Motor neuron (in vitro differentiated cells): ENCODE measurements at places on chromosomes 5 and 9. TPM values are rescaled to one million over a fixed set of nuclear protein-coding genes. Genes with fewer than 3 reads are reported as not detected.

- no peak for ATAC-seq
Measured at GRCh38 chr5:41176952-41177351, 36.4 kb downstream of the C6 start.

DNA sequence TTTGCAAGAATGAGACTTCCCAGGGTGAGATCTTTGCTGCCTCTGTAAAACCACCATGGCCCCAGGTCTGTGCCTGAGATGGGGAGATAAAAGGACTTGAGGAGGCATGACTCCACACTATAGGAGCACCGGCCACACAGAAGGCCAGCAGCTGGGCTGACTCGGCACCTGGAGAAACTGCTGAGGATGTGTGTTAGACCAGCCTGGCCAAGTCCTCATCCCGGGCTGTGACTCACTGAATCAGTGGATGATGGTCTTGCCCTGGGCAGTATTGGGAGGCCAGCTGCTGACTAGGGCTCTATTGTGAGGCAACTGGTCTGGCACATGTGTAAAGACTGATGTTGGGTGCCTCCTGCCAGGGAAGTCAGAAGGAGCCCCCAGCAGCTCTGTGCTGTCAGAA lies 286.2 kb downstream of the ACTL7B start:
- ATAC-seq, result peak; percentile 35

The AIF1L gene
- 24.2 and 24.5 TPM in 2 replicates for total RNA-seq

The FOXD4L4 gene
- 0.90 and 3.9 TPM in 2 replicates for total RNA-seq
